GM23248 (cell line): ENCODE measurements at places on chromosomes 1 and 21. TPM values are rescaled to one million over a fixed set of nuclear protein-coding genes. Genes with fewer than 3 reads are reported as not detected.

DNA sequence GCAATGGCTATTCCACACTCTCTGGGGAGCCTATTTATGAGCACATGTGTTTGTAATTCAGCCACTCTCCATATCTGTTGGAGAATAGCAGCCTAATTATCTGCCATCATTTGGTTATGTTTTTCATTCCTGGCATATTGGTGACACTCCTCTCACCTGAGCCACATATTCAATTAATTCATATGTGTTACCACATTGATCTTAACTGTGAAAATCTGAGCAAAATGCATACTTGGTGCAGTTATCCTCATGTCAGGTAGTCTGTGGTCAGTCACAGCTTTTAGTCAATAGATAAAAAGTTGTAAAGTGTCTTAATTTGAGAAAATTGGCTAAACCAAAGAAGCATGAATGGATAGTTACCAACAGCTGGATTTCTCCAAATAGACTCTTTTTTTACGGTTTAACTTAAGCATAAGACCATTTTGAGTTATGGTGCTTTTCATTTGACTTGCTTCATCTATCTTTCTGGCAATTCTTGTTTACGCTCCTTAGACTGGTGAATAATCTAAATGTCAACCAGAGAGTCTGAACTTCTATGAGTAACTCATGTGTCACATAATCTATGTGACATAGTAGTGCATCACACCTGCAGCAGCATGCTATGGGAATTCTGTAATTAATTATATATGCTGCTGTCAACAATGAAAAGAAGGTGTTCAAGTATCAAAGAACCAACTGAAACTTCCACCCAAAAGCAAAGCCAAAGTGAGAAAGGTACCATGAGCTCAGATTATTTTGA, 187.7 kb upstream of the SGIP1 start:
- DNase-seq, result peak; percentile 56

The FAM110D gene
- 0.63 TPM in 1 of 2 replicates, not detected in the other for total RNA-seq

The NTMT2 gene
- not detected in 2 replicates for total RNA-seq

- no peak for DNase-seq
Observed at GRCh38 chr1:204188959-204189639, 7.2 kb downstream of the KISS1 start.

DNA sequence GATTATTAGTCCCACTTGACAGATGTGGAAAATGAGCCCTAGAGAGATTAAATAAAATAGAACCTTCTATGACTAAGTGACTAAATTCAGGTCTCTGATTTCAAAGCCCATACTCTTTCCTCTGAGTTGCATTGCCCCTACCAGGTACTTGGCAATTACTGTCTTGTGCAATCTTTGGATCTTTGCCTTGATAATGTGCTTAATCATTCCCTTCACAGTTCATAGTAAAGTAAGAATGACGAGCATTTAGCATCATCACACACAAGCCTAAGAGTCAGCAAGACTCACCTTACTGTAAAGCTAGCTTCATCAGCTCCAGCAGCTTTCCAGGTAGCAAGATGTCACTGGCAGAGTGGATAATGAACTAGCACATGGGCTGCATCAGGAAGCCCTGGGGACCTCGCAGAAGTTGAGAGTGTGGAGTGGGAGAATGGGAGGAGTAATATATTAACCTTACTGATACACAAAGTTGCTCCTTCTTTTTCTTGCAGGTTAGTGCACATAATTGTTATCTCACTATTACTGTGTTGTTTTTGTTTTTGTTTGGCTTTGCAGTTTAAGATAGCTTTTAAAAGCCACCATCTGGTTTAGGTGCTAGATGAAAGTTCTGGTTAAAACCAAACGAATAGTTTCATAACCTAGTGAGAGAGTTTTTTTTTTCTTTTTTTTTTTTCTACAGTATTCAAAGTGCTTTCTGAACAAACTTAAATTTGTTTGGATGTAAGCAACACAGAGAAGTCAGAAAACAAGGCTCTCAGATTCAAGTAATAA, 71.8 kb downstream of the PBX1 start:
- peak; percentile 50 for DNase-seq

- DNase-seq, result no peak
Observed at GRCh38 chr21:35053356-35054096, 4.4 kb upstream of the RUNX1 start.

GRCh38 chr1:176791906-176792305, 328.9 kb downstream of the PAPPA2 start:
- peak; percentile 55 for DNase-seq

The KRTAP13-2 gene
- not detected in 2 replicates for total RNA-seq

The FCRL6 gene
- total RNA-seq, result not detected in 2 replicates

- DNase-seq, result peak; percentile 69
Observed at GRCh38 chr1:78092643-78093042, 46.9 kb downstream of the GIPC2 start.

The FYB2 gene
- not detected in 2 replicates for total RNA-seq

The KRTAP11-1 gene
- total RNA-seq, result not detected in 2 replicates

DNA sequence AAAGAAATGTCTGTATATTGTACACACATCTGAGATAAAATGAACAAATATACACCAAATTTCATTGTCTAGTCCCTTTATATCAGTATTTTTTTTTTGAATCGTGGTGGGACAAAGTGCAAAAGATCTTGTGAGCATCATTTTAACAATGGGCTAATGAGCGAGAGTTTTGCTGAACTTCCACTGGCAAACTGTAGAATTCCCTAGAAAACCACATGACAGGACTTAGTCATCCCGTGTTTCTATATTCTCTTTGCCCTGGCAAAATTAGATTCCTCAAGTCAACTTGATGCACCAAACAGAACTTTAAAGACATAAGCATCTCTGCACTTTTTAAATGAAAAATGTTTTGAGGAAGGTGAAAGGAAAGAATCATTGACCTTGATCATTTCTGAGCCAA, 488.2 kb upstream of the PTBP2 start:
- no peak for DNase-seq

DNA sequence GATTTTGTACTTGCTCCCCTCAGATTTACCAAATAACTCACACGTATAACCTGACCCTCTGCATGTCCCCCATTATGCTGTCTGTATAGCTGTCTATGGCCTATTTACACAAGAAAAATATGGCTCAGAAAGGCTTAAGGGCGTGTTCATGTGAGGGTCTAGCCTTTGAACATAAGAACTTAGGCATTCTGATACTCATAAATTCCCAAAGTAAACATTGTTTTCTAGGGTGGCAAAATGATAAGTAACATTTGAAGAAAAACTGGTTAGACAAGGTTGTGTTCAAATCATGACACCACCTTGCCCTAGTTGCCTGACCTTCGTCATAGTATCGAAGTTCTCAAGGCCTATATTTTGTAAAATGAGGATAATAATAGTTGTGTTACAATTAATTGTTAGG, 394.6 kb downstream of the LRRIQ3 start:
- no peak for DNase-seq

DNA sequence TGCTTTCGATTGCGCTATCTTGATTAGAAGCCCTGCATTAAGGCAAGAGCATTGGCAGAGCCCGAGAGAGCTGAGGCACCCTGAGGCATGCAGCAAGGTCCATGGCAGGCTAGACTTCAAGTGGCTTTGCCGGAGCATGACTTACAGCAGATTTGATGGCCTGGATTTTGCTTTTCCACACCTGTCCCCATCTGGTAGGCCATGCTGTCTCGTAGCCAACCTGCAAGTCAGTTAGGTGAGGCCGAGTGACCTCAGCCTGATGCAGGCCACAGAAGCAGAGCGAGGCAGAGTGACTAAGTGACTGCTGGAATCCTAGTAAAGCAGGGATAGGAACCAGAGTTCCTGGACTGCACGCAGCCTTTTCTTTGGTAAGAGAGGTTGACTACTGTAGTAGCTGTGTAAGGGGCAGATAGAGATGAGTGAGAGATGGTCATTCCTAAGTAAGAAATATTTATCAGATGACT, 148.9 kb downstream of the PBX1 start:
- DNase-seq, result peak; percentile 98

DNA sequence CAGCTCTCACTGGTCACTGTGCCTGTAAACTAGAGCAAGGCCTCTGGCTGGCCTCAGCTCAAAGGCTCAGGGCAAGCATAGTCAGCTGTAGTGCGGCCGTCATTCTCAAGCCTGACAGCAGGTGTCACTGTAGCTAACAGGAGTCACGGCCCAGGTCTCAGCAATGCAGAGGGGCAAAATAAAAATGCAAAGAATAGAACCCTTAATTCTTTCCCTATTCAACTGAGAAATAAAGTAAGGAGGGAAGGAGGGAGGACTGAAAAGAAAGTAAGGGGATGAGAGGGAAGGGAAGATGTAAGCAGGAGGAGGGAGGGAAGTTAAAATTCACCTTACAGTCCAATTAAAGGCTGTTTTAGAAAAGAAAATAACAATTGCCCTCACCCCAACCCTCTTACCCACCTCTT, 106.1 kb downstream of the KIAA0319L start:
- peak; percentile 87 for DNase-seq

- DNase-seq, result no peak
Observed at GRCh38 chr1:200205216-200205995, 177.9 kb downstream of the NR5A2 start.

DNA sequence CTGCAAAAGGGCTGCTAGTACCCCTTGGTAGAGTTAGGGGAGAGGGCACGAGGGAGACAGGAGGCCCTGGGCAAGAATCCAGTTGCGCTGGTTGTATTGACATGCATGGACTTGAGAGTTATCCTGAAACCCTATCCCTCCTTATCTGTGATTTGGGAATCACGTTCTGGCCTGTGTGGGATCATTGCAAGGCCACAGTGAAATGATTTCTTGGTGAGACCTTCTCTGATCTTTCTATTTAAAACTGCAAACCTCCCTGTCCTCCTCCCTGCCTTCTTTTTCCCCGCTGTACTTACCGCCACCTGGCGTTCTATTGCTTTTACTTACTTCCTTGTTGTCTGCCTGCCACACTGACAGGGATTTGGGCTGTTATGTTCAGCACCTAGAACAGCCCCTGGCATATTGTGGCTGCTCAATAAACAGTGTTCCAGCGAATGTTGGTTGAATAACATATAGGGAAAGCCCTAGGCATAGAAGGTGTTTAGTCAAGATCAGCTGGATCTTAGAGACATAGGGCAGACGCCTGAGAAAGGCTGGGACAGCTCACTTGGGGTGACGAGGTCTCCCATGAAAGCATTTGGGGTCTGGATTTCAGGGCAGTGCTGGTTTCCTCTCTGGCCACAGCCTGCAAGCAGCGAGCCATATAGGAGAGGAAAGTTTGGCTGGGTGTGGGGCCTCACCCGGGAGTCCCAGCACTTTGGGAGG, 25.6 kb downstream of the ALPL start:
- DNase-seq, result peak; percentile 28

- DNase-seq, result no peak
Observed at GRCh38 chr1:9121496-9122409, 7.1 kb downstream of the GPR157 start.

The SZT2 gene
- total RNA-seq, result 12.6 and 23.8 TPM in 2 replicates

DNA sequence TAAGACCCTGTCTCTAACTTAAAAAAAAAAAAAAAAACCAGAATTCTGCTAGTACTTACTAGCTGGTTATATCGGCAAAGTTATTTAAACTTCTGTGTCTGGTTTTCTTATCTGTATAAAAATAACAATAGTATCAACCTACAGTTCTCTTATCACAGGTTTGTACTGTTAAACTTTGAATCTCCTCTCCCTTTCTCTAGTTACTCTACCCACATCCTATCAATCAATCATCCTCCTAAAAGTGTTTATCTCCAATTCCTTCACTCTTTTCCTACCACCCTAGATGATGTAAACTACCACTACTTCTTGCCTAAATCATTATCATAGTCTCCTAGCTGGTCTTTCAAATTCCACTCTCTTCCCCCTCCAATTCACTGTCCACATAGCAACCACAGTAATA, 27.6 kb downstream of the USP33 start:
- no peak for DNase-seq

DNA sequence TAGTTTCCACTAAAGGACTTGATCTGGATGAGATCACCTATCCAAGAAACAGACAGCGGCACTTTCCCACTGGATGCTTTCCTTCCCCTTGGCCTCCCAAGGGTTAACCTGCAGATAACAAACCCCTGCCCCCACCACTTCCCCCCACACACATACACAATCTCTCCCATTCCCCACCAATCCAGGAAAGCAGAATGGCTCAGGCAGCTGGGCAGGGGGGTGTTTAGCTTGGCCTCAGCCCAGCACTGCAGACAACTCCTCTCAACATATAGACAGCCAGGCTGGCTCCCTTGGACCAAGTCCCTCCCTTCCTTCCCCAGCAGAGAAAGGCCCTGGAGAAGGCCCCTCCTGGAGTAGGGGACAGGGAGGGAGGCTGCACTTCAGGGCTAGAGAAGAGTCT, 24.6 kb downstream of the PLEKHA6 start:
- DNase-seq, result no peak
